NCI-H1092 (cell line): ENCODE measurements at places on chromosomes 3 and 15.

- no peak for DNase-seq
Measured at GRCh38 chr3:38154625-38155255, 10.6 kb upstream of the OXSR1 start.

- no peak for DNase-seq
Measured at GRCh38 chr15:63276342-63277037, 915 bp upstream of the APH1B start.

DNA sequence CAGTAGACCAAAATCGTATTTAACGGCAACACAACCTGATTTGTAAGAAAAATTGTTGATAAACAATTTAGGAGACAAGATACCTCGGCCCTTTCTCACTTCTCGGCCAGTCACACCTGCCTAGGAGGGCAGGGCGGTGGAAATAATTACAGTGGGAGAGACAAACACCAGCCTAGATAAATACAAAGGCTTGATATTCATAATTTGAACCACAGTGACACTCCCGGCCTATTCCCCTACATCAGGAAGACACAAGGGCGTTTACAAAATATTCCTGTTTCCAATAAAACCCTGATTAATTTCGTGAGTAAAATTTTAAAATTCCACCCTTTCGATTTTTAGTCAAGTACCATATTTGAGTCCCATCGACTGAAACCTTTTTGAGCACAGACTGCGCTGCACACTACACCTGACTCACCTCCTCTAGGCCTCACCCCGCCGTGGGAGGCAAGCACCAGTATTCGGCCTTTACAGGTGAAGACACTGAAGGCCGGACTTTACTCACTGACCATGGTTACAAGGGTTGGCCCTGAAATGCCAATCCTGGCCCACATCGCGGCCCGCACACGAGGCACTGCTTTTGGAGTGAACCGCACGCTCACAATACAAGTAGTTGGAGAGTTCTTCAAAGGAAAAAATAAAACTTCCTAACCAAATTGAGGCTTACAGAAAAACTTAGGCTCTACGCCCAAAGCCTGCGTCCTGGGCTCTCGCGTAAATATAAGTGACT, 794 bp downstream of the ARPP19 start:
- no peak for DNase-seq

DNA sequence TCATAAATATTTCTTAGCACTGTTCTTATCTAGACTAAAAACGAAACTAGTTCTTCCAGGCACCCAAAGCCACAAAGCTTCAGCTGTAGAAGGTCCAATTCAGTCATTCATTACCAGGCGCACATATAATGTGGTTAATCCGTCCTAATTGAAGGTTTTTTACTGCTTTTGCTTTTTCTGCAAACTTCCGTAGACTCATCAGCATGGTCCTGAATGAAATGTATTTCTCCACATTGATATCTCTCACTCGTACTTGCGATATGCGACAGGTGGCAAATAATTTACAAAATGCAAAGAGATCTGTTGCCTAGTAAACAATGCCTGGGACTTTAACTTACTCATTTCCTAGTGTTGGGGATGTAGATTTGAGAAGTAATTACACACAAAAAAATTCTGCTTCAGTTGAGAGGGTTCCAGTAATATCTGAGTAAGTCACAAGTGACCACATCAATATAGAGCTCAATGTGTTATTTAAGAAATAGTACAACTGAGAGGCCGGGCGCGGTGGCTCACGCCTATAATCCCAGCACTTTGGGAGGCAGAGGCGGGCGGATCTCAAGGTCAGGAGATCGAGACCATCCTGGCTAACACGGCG, 75.0 kb upstream of the MBNL1 start:
- no peak for DNase-seq

DNA sequence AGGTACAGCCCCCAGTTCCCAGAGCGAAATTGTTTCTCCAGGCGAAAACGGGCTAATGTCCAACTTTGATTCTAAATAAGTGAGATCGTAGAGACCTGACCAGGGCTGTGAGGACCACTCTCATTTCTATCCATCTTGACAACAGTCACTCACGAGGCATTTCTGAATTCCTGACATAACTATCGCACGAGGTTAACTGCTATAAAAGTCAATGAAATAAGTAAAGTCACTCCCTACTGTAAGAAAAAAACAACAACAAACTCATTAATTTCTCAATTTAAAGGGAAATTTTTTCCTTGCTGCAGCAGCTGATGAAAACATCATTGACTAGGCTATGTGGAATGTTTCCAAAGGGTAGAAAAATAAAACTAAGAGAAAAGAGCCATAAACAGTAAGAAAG, 69.1 kb downstream of the GREM1 start:
- no peak for DNase-seq

DNA sequence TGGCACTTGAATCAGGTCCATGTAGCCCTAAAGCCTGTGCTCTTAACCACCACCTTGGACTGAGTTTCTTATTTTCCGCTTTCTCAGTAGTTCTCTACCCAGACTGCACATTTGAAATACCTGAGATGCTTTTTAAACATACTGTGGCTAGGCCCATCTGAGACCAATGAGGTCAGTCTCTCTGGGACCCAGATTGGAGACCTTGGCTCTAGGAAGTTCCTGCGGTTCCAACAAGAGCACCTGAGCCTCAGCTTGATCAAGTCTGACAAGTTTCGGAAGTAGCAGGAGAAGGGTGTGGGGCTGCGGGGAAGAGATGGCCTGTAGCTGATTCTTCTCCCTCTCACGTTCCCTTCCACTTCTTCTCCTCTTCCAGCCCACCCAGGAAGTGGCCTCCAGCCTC, 11.5 kb upstream of the TSEN2 start:
- DNase-seq = no peak

- no peak for DNase-seq
Measured at GRCh38 chr3:118088696-118089095, 946.0 kb downstream of the IGSF11 start.

GRCh38 chr3:196789885-196790359, 50.3 kb downstream of the PAK2 start:
- DNase-seq = no peak

- DNase-seq = no peak
Measured at GRCh38 chr3:39937874-39938273, 128.5 kb downstream of the MYRIP start.

- no peak for DNase-seq
Measured at GRCh38 chr3:61980041-61980440, 393.3 kb downstream of the FEZF2 start.

DNA sequence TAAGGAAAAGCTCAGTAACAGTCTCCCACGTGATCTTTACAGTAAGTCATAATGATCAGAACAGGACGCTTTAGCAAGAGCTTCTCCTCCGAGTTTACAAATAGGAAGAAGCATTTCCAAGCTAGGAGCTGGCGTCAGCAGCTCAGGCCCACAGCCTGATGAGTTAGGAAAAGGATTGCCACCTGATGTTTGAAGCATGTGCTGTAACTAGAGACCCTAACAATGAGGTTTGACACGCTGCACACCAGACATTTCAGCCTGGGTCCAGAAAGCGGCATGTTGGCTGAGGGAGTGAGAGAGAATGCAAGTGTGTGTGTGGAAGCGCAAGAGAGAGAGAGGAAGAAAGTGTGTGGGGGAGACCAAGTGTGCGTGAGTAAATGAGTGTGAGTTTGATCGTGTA, 47.3 kb downstream of the TLE3 start:
- no peak for DNase-seq

DNA sequence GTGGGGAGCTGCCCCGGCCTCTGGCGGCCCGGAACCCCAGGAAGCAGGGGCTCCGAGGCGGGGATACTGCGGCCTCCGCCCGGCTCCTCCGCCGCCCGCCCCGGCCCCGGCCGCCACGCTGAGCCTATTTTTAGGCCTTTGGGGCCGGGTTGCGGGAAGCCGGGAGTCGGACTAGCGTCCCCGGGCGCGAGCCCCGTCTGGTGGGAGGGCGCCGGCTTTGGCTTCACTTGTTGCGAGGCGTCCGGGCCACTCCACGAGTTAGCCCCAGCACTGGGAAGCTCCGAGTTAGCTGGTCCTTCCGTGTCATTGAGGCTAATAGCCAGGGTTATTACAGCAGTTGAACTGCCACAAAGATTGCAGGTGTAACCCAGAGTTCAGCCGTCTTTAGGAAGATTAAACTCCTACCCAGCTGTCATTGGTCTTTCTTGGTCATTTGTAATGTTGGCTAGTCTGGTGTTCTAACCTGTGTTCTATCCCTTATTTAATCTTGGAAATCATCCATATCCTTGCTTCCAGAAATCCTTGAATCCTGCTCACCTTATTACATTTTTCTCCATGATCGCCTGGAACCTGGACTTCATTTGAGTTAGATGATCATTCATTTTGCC, 791 bp downstream of the GYG1 start:
- no peak for DNase-seq

DNA sequence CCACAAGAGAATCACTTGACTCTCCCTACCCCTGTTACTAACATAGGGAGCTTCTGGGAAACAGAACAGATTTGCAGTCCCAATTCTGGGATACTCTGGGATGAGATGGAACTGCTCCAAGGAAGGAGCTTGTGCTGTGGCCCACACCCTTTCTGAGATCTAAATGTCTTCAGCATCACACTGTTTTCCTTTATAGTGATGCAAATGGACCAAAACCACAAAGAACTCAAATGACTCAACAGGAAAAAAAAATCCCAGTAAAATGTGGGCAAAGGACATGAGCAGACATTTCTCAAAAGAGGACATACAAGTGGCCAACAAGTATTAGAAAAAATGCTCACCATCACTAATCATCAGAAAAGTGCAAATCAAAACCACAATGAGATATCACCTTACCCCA, 155.6 kb downstream of the NECTIN3 start:
- DNase-seq = no peak

- no peak for DNase-seq
Measured at GRCh38 chr15:38168467-38169070, 84.1 kb upstream of the SPRED1 start.

DNA sequence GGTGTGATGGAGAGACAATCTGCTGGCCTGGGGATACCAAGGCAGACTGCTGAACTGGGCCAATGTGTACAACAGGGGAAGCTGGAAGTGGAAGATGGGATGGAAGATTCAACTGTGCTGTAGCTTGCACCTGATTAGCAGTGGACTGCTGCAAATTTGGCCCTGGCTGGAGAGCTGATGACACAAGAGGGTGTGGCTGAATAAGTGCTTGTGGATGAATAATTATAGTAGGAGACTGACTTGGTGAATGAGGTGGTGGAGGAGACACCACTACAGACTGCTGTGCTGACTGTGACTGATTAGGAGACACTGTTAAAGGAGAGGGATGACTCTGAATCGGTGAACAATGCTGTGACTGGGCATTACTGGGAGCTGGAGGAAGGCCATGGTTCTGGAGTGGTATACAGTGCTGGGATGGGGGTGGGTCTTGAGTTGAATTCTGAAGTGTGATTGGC, 52.5 kb downstream of the PHC3 start:
- no peak for DNase-seq

GRCh38 chr3:157445857-157446256, 9.2 kb downstream of the PTX3 start:
- DNase-seq = no peak

DNA sequence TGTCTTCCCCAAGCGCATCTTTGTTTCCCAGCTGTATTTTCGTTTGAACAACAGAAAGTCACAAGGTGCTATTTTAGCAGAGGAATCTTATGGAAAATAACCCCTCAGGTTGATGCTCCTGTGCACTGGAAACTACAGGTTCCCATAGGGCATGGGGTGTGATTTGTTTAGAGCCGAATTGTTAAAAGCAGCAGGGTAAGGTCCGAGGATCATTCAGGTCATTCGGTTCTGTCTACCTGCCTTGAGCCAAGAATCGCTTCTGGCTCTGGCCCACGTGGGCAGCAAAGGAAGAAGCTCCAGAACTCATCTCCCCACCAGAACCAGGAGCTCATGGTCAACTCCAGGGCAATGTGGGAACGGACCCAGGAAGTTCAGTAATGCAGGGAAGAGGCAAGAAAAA, 116.7 kb upstream of the TPM1 start:
- DNase-seq = no peak

- DNase-seq = no peak
Measured at GRCh38 chr3:19898721-19899120, 35.3 kb downstream of the EFHB start.

GRCh38 chr3:12227833-12228232, 61.0 kb upstream of the PPARG start:
- no peak for DNase-seq

DNA sequence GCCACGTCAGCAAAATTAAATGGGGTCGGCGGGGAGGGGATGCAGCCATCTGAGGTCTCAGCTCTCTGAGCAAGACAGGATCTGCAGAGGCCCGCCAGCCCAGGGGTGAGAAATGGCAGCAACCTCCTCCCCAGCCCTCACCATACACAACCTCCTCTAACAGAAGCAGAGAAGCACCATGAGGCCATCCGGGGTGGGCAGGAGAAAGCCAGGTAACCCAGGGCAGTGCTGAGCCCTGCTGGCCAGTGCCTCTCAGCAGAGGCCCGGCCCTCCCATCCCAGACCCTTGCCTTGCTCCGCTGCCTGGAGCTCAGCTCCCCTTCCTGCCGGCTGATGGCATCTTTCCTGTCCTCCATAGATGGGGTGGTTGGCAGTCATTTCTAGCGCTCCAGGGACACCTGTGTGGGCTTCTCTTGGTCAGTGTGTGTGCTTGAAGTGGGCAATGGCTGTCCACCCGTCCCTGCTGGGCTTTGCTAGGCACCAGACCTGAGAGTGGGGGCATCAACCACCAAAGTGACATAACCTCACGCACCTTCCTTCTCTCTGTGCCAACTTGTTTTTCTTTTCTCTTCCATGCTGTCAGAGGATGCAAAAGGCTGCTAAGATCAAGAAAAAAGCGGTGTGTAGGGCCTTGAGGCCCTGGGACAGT, 175.8 kb downstream of the NSMCE3 start:
- no peak for DNase-seq

- DNase-seq = no peak
Measured at GRCh38 chr3:122857019-122857418, 62.1 kb downstream of the SLC49A4 start.

DNA sequence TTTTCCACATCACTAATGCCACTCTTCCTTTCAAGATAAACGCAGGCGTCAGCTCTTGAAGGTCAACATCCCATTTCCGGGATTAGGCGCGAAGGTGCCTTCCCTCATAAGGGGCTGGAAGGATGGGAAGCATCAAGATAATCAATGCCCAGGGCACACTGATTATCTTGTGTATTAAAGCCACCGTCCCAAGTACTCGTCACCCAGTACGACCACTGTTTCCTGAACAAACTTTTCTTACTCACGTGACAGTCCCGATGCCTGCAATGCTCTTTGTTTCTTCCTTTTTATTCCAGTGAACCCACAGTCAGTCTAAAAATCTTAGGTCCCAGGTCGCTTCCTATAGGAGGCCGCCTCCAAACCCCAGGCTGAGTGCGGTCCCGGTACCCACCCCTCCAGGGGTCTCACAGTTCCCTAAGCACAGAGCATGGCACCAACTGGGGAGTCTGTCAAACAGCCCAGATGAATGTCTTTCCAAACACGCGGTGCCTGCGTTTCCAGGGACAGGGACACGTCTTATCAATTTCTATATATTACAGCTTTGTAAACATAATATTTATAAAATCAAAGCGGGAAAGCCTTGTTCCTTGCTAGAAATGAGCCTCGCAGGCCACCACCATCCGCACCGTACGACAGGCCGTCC, 589 bp downstream of the ANAPC13 start:
- DNase-seq = no peak

DNA sequence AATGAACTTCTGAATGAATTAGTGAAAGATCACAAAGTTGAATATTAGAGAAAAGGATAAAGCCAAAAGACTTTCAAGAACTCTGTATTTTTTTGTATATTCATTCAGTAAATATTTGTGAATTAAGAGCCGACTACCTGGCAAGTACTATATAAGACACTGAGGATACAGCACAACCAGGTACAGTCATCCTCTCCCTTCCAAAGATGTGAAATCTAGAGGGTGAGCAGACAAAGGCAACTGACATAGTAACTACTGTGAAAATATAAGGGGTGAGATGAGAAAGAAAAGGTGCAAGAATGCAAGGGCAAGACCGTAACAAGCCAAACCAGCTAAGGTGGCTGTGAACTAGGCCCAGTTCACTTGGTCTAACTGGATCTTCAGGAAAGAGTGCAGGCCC, 974.6 kb upstream of the CFAP20DC start:
- no peak for DNase-seq
